Body of pancreas (tissue), 4 donors: ENCODE measurements at places on chromosomes 4 and X.

GRCh38 chr4:81607950-81608349 is 136.2 kb upstream of the RASGEF1B start:
- no peak overlapping the region for H3K4me3 ChIP-seq
- H3K27ac ChIP-seq = no peak overlapping the region
- no peaks in the 10 kb centered on the region for H3K4me1 ChIP-seq

DNA sequence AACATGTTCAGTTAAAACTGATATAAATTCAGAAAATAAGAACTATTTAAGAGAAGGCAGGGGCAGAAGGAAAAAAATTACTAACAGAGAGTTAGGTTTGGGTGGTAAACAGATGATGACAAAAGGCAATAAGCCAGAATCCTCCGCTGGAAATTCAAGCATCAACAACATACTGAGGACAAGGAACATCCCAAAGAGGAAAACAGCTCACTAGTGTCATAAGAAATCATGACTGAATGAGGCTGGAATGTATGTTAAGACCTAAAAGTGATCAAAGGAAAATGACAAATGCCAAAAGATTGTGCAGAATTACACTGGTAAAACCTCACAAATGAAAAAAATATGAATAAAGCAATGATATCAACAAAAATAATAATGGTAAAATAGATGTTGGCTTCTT is 88.4 kb downstream of the WDFY3 start:
- DNase-seq = no peak
- H3K4me1 ChIP-seq = no peaks in the 10 kb centered on the region
- H3K27ac ChIP-seq = no peak overlapping the region
- no peak overlapping the region for H3K4me3 ChIP-seq
- no peaks in the 10 kb centered on the region for H3K27me3 ChIP-seq

DNA sequence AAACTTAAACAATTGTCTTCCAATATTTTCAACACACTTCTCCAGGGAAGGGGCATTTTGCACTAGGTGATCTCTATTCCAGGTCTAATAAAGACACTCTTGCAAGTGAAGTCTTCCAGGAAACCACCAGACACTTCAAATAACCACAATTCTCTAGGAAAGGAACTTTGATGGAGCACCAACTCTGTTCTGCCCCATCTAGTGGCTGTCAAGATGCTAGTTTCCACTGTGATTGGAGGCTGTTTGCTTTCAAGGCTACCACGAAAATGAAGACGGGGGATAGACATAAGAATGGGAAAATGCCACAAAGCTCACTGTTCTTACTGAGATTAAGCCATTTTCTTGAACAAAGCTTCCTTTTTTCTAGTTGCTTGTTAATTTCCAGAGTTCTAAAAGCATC is 100.6 kb upstream of the F9 start:
- no peaks in the 10 kb centered on the region for H3K4me1 ChIP-seq
- no peak overlapping the region for H3K4me3 ChIP-seq
- H3K36me3 ChIP-seq = no peaks in the 10 kb centered on the region
- no peak overlapping the region for H3K27ac ChIP-seq

DNA sequence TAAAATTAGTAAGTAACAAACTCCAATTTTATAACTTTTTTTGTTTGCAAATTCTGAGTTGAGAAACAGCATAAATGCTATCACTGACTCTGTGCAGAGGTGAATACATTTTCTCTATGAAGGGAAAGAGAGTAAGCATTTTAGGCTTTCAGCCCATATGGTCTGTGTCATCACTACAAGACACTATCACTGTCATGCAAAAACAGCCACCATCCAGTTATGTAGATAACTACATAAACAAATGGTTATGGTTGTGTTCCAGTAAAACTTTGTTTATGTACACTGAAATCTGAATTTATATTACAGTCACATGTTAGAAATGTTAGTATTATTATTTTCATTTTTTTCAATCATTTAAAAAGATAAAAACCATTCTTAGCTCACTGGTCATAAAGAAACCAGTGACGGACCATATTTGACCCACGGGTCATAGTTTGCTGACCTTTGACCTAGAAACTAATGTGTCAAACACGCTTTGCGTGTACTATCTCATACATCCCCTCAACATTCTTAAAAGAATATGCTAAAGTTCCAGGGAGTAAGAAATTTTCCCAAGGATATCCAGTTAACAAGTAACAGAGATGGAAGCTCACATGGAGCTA is 29.1 kb downstream of the RASGEF1B start:
- no peaks in the 10 kb centered on the region for H3K27me3 ChIP-seq
- H3K36me3 ChIP-seq = peaks cover 3% of the 10 kb centered on the region
- H3K27ac ChIP-seq = no peak overlapping the region
- H3K4me1 ChIP-seq = no peaks in the 10 kb centered on the region
- no peak for DNase-seq
- no peak overlapping the region for H3K4me3 ChIP-seq

- peak; percentile 51 for DNase-seq
- no peaks in the 10 kb centered on the region for H3K4me1 ChIP-seq
- H3K27me3 ChIP-seq = no peaks in the 10 kb centered on the region
- no peaks in the 10 kb centered on the region for H3K36me3 ChIP-seq
- H3K4me3 ChIP-seq = no peak overlapping the region
Measured at GRCh38 chrX:8879750-8880149, 78.6 kb upstream of the FAM9A start.

- no peaks in the 10 kb centered on the region for H3K4me1 ChIP-seq
- H3K27me3 ChIP-seq = no peaks in the 10 kb centered on the region
- DNase-seq = no peak
Measured at GRCh38 chrX:12139934-12140611, 1.8 kb downstream of the FRMPD4 start.

- H3K36me3 ChIP-seq = no peaks in the 10 kb centered on the region
- no peak overlapping the region for H3K4me3 ChIP-seq
- DNase-seq = no peak
- no peak overlapping the region for H3K27ac ChIP-seq
- no peaks in the 10 kb centered on the region for H3K4me1 ChIP-seq
- H3K27me3 ChIP-seq = no peaks in the 10 kb centered on the region
Measured at GRCh38 chr4:32929796-32930699, 2209.9 kb downstream of the PCDH7 start.

- DNase-seq = no peak
- H3K4me3 ChIP-seq = no peak overlapping the region
- no peak overlapping the region for H3K27ac ChIP-seq
Measured at GRCh38 chrX:675279-675954, 44.8 kb downstream of the SHOX start.

DNA sequence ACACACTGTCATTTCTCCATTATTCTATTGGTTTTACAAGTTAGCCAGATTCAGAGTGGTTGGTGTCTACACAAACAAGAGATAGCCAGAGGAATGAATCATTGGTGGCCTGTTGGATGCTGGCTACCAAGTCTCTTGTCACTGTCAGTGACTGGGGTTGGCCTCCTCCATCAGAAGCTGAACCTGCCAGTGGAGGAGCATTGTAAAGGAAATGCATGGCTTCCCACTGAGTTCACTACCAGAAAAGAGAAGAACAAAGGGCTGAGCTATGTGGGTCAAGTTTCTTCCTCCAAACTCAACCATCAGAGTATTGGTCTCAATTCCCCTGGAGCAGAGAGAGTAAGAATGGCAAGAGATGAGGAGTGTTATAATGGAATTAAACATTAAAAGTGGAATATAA is 26.5 kb upstream of the ANKRD50 start:
- no peaks in the 10 kb centered on the region for H3K4me1 ChIP-seq
- no peaks in the 10 kb centered on the region for H3K36me3 ChIP-seq

DNA sequence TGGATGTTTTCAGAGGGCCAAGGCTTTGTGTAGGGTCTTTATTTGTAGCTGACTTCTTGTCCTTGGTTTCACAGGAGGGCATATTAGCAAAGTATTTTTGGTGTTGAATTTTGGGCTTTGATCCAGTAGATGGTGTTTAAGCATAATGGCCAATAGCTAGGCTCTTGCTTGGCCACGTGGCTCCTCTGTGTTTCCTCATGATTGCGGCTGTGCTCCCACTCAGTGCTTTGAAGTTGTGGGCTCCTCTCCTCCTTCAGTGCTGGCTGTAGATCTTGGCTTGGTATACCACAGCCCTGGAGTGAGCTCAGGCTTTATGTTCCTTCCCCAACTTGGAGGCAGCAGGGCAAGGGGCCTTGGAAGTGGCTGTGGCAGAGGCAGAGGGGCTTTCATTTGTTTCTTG is 107.2 kb upstream of the CENPE start:
- DNase-seq = no peak
- H3K4me1 ChIP-seq = peaks cover 8% of the 10 kb centered on the region
- H3K27ac ChIP-seq = no peak overlapping the region
- H3K4me3 ChIP-seq = no peak overlapping the region
- H3K36me3 ChIP-seq = no peaks in the 10 kb centered on the region

GRCh38 chr4:144450526-144450925 is 195.4 kb upstream of the HHIP start:
- no peaks in the 10 kb centered on the region for H3K4me1 ChIP-seq
- H3K27me3 ChIP-seq = no peaks in the 10 kb centered on the region
- H3K27ac ChIP-seq = no peak overlapping the region
- no peaks in the 10 kb centered on the region for H3K36me3 ChIP-seq

GRCh38 chr4:170589597-170590191 is 499.9 kb upstream of the AADAT start:
- H3K36me3 ChIP-seq = no peaks in the 10 kb centered on the region
- H3K4me3 ChIP-seq = no peak overlapping the region
- no peaks in the 10 kb centered on the region for H3K27me3 ChIP-seq
- DNase-seq = no peak
- no peak overlapping the region for H3K27ac ChIP-seq

GRCh38 chrX:12595720-12596119 is 195.5 kb upstream of the PRPS2 start:
- H3K4me1 ChIP-seq = no peaks in the 10 kb centered on the region
- H3K27me3 ChIP-seq = no peaks in the 10 kb centered on the region
- H3K27ac ChIP-seq = no peak overlapping the region
- no peak for DNase-seq

GRCh38 chrX:31165241-31166035 is 93.6 kb upstream of the FTHL17 start:
- no peak overlapping the region for H3K4me3 ChIP-seq
- DNase-seq = no peak
- peaks cover 37% of the 10 kb centered on the region for H3K4me1 ChIP-seq
- no peaks in the 10 kb centered on the region for H3K36me3 ChIP-seq
- H3K27ac ChIP-seq = peak overlapping the region; percentile 11
- H3K27me3 ChIP-seq = no peaks in the 10 kb centered on the region

- H3K27me3 ChIP-seq = no peaks in the 10 kb centered on the region
- no peak for DNase-seq
- no peaks in the 10 kb centered on the region for H3K4me1 ChIP-seq
- no peaks in the 10 kb centered on the region for H3K36me3 ChIP-seq
- no peak overlapping the region for H3K4me3 ChIP-seq
Measured at GRCh38 chrX:40778861-40779575, 43.7 kb upstream of the MED14 start.

GRCh38 chr4:39324446-39324845 is 41.7 kb downstream of the RFC1 start:
- H3K27me3 ChIP-seq = no peaks in the 10 kb centered on the region
- no peak for DNase-seq
- H3K27ac ChIP-seq = no peak overlapping the region
- no peak overlapping the region for H3K4me3 ChIP-seq

DNA sequence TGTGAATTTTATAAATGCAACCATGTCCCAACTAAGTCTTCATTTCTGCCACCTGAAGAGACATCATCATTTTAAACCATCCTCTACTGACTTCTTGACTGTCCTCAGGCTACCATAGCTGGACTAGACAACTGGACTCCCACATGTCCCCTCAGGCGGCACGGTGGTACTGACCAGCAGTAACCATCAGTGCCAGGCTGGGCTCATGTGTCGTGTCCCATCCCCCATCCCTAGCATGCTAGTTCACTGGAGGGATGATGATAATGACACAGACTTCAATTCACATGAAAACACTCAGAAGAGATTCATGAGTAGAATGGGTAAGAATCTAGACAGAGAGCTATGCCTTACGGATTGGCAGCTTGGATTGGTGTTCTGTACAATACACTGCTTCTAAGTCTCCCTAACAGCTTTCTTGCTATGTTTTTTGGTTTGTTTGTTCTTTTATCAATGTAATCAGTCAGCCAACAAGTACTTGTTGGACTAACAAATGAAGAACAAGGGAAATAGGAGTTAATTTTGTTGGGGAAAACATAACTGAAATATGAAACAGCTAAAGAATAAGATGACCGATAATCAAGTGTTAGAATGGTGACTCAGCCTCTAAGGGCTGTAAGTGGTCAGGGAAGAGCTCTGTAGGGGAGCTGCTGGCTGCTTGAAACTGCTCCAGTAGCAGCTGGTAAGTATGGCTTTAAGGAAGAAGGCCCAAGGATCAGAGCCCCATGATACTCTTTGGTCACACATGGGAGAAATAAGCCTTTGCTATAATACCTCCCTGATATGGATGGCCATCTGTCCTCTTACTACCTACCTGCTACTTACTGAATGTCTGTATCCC is 10.3 kb downstream of the ZDHHC9 start:
- H3K27me3 ChIP-seq = no peaks in the 10 kb centered on the region
- no peak overlapping the region for H3K4me3 ChIP-seq
- no peak overlapping the region for H3K27ac ChIP-seq
- H3K4me1 ChIP-seq = no peaks in the 10 kb centered on the region

DNA sequence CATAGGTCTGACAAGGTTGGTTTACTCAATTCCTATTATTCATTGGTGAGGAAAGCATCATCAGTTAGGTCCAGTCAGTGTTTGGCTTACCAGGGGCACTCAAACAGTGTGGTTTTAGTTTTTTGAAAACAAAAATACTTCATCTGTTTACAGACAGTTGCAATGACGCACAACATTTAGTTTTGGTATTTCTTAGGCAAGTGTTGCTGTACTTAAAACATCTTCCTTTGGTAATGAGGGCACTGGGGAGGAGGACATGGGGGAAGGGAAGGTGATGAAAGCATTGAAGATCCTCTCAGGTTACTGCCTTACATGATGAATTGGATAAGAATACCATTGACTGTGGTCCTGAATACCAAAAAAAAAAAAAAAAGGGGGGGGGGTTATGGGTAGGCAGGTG is 93.7 kb upstream of the MAOA start:
- H3K4me1 ChIP-seq = peaks cover 10% of the 10 kb centered on the region
- H3K27ac ChIP-seq = no peak overlapping the region
- DNase-seq = no peak
- no peak overlapping the region for H3K4me3 ChIP-seq
- no peaks in the 10 kb centered on the region for H3K27me3 ChIP-seq

DNA sequence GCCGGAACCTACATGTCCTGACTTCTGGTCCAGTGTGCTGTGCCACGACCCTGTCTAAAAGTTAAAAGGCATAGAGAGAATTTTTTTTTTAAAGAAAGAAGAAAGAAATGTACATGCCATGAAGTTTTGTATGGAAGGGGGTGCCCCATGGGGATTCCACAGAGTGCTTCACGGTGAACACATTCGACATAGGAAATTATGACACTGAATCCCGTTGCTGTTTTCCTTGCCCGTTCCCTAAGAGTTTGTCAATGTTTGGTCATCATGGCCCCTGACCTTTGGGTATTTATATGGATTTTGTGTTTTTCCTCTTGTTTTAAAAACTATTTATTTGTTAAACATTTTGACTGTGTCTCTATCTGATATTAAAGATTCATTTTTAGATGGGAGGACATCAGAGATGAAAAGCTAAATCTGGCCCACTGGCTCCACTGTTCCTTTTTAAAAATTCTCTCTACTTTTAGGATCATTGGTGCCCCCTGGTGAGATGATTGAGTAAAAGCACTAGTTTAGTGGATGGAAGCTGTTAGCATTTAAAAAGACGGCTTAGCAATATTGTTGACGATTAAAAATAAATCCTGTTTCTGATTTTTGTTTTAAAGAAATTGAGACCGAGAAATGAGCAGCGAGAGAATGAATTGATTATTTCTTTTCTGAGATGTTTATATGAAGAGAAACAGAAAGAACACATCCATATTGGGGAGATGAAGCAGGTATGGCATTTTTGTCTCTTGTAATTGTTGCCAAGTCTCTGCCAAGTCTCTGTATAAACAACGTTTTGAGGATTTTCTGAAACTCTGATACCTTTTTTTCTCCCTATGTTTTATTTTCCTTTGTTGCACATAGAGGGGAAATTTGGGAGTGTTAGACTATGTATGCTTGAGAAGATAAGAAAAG is 75.0 kb downstream of the PTTG2 start:
- no peaks in the 10 kb centered on the region for H3K27me3 ChIP-seq
- no peak overlapping the region for H3K27ac ChIP-seq
- H3K4me3 ChIP-seq = no peak overlapping the region
- no peaks in the 10 kb centered on the region for H3K36me3 ChIP-seq
